Activated CD8-positive, alpha-beta memory T cell treated with anti-CD3 and anti-CD28 coated beads, Interleukin-2, amount 50 U/mL, for 4 hours (primary cell): ENCODE measurements at places on chromosomes 4 and X.
A peak's percentile ranks its signal among the peaks of the same experiment; 100 is the strongest.

- DNase-seq: no peak
Observed at GRCh38 chr4:82145850-82146249, 227.9 kb downstream of the HNRNPD start.

DNA sequence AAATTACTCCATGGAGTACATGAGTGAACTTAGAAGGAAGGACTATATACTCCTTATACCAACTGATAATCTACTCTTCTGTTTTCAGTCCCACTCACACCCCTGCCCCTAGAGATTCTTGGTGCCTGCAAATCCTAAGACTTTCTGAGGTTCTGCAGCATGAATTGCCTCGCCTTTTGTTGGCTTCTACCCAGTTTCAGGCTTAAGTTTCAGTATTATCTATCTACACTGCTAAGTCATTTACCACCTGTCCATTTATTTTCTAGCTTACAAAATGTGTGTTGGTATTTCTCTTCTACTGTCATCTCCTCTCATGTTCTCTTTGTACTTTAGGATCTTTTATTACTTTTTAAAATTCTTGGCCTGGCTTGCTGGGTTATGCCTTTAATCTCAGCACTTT lies 94.4 kb upstream of the AMOT start:
- no peak for DNase-seq

- DNase-seq: no peak
Observed at GRCh38 chrX:15310117-15310516, 5.3 kb downstream of the ASB11 start.

- no peak for DNase-seq
Observed at GRCh38 chr4:70908993-70909556, 6.9 kb downstream of the MOB1B start.

DNA sequence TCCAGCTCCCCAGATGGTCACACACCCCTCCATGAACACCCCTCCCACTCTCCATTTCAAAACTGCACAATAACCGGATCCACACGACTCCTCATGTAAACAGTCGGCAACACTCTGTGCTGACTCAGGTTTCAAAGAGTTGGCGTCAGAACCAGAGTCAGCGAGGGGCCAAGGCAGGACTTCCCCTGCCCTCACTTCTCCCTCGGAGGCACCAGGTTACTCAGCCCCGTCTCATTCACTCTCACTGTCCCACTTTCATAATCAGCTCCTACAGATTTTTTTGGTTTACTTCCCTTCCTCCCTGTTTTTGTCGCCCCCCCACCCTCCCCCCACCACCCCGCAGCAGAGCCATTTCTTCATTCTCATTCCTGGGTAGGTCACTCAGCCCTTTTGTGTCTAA lies 2.7 kb upstream of the TIMP1 start:
- no peak for DNase-seq

GRCh38 chr4:165006456-165006855 lies 25.3 kb upstream of the TRIM60 start:
- DNase-seq: no peak

GRCh38 chr4:174586651-174587050 lies 64.4 kb upstream of the HPGD start:
- DNase-seq: no peak

DNA sequence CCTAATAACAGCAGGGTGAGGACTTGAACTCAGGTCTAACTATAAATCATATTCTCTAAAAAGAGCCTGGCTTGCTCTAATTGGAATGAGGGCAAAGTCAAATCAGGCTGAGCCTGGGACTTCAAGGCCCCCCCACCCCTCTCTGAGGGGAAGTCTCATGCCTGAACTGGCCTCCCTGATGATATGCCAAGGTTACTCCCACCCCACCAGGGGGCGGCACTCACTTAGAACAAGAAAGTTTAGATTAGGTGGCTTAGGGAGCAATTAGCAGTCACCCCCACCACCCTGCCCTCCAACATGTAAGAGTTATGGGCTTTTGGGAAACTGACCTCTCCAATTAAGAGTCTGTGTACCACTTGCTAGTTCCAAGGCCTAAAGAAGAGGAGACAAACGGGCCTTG lies 2.7 kb downstream of the FOXO4 start:
- DNase-seq: peak; percentile 83

GRCh38 chrX:9730752-9731151 lies 34.9 kb downstream of the GPR143 start:
- no peak for DNase-seq

DNA sequence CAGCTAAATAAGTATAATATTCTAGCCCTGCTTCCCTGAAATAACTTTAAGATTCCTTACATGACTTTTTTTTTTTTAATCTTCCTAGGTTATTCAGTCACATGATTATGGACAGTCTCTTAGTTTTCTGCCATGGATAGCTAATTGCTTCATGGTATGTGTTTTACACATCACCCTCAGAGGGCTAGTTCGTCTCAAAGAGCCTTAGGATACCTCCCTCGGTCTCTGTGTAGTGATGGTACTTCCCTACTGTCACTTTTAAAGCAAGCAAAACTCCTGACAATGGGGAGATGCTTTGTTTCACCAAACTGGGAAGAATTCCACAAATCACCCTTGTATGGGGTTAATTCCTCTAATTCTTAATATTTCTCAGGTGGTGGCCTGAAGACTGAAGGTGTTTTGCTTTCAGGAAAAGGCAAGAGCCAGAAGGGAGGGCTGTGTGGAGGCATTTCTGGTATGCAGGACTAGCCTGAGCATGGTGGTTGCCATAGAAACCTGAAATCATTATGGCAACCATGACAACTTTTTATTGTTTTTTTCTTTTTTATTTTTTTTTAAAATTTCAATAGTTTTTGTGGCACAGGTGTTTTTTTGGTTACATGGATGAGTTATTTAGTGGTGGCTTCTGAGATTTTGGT lies 70.4 kb downstream of the BEX3 start:
- no peak for DNase-seq

DNA sequence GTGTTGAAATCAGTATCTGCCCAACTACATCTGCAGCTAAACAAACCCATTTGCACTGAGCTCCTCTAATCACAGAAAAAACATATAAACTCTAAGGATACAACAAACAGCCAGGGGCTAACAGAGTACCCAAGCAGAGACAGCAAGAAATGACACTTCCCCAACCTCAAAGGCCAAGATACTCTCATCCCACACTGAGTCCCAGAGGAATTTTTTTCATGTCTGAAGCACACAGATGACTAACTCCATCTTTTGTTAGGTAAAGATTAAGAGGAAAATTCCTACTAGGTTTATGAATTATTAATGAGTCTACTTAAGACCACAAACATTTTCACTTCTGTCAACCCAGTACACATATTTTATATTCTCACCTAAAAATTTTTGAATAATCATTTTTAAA lies 31.6 kb downstream of the SEPSECS start:
- no peak for DNase-seq

GRCh38 chr4:14338585-14339265 lies 663.6 kb upstream of the CPEB2 start:
- no peak for DNase-seq

DNA sequence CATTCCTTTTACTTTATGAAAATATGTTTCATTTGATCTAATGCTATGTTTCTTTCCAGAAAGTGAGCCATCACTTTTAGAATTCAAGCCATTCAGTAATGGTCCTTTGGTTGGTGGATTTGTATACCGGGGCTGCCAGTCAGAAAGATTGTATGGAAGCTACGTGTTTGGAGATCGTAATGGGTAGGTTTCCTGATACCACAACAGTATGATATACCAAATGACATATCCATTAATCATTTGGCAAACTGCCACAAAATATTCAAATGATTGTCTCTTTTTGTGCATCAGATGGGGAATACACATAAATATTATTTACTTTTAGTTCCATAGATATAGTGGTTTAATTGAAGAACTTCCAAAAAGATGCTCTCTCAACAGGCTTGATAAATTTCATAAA lies 68.2 kb downstream of the HHIP start:
- DNase-seq: no peak

GRCh38 chrX:19684311-19684710 lies 169.0 kb upstream of the MAP3K15 start:
- no peak for DNase-seq

DNA sequence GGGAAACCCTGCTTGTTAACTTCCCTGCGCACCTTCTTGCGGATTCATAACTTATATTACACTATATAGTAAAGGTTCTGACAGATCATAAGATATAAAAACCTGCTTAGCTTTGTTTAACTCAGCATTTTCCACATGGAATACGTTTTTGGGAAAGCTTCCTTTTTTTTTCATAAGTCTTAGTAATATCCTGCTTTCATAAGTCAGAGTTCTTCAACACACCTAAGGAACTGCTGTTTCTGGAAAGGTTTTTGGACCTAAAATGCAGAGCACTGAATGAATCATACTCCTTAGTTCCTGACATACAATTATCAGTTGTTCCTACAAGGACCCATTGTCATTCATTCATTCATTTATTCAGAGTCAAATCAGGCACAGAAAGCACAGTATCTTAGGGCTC lies 32.3 kb upstream of the OCIAD2 start:
- DNase-seq: no peak

DNA sequence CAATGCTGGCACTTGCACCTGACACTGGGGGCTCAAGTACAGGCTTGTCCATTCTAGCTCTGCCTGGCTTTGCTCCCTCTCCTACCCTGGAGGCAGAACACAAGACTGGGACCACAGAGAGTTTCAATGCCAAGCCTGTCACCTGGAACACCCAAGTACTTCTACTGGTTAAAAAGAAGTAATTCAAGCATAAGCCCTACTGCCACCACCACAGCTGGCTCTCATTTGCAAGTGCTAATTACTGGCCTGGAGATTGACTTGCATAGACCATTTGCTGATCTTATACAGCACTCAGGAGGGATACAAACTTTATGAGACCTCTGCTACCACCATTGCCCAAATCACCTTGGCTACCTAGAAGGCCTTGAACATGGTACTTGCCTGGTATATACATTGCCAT lies 1550.9 kb downstream of the C4orf33 start:
- no peak for DNase-seq

DNA sequence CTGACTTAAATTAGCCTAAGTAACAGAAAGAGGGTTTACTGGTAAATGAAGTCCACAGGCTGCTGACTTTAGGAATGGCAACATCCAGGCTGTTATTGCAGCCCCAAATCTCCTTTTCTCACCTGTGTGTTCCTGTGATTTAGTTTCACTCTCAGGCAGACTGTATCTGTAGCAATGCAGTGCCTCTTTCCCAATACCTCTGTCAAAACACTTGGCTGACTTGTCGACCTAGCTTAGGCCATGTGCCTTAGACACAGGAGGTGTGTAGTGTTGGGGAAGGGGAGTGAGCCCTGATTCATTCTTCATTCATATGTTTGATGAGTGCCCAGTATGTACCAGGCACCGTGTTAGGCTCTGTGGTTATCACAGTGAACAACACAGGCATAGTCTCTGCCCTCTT lies 46.9 kb downstream of the JADE3 start:
- no peak for DNase-seq

DNA sequence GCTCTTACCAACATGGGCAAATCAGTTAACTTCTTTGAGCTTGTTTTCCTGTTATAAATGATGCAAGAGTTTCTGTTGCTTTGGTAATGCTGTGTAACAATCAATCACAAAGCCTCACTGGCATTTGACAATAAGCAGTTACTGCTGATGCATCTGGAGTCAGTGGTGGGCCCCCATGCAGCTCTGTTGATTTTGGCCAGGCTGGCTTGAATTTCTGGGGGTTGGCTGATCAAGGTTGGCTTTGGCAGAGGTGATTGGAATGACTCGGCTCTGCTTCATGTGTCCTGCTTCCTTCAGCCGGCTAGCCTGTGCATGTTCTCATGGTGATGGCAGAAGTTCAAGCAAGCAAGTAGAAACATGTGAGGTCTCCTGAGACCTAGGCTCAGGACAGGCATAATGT lies 90.4 kb downstream of the PHEX start:
- DNase-seq: no peak

GRCh38 chrX:26722666-26723428 lies 506.9 kb downstream of the MAGEB5 start:
- DNase-seq: no peak

- DNase-seq: no peak
Observed at GRCh38 chr4:126572264-126572663, 1060.5 kb upstream of the INTU start.

DNA sequence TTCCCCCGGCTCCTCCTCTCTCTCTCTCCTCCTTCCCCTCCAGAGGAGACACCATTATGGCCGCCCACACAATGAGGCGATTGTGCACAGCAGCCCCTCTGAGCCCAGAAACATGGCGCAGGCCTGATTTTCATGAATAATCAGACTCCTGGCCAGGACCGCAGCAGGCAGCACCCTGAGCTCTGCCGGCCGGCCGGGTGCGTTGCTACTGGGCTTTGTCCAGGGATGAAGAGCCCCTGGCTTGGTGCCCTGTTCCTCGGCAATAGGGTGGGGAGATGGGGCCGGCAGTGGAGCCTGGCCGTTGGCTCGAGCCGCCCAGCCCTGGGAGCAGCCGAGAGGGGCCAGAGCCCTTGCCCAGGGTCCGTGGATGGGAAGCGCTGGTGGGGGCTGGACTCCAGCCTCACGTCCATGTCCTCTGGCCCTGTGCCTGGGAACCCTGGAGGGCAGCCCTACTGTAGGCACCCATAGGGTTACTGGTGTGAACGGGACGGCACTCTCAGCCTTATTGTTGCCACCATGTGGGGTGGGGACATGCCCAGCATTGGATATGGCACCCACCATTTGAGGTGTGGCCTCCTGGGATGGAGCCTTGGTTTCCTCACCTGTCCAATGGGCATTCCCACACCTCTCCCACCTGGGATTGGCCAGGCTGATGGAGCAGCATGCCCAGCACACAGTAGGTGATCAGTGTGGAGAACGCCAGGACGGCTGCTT lies 103.0 kb downstream of the SORCS2 start:
- no peak for DNase-seq

DNA sequence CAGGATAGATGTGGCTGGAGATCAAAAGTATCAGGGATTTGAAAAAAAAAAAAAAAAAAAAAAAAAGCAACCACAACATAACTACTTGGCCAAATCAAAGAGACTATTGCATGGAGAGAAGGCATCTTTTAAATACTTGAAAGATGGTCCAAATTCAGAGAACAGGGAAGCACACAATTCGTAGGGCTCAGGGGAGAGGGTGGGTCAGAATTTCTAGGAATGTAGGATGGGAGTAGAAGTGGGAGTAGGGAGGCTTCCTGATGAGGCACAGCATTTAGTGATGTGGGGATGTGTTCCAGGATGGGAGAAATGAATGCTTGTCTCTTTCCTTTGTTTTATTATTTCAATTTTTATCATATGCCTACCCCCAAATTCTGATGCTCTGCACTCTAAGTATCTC lies 36.3 kb downstream of the RTL3 start:
- no peak for DNase-seq

DNA sequence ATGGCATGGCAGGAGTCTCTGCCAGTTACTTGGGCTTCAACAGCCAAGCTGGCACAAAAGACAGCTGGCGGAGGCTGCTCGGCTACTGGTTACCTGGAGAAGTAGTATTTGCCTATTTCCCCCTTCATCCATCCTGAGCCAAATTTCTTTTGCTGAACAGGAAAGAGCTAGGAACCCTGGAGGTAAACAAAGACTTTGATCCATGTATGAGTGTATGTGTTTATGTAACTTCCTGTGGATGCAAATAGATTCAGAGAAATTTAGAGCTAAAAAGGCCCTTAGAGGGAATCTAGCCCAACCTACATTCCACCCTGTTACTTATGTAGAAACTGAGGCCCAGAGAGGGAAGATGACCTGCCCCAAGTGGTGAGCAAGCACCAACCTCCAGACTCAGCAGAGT lies 11.2 kb downstream of the AWAT2 start:
- DNase-seq: no peak
